ENCODE measurements at places on chromosomes 12 and 14. TPM values are rescaled to one million over a fixed set of nuclear protein-coding genes. Genes with fewer than 3 reads are reported as not detected.

DNA sequence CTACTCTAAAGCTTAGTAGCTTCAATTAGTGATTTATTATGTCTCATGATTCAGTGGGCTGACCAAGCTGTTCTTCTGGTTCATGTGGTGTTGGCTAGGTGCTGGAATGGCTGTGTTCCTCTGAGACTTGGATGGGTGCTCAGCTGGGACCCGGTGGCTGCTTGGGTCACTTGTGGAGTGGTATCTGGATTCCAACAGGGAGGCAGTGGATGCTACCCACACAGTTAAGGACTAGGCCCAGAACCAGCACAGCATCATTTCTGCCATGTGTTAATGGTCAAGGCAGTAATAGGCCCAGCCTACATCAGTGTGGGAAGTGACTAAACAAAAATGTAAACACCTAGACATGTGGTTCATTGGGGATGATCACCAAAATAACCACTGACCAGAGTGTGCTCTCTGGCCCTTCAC is 72.2 kb downstream of the FGD4 start:
- DNase-seq, result no peak

DNA sequence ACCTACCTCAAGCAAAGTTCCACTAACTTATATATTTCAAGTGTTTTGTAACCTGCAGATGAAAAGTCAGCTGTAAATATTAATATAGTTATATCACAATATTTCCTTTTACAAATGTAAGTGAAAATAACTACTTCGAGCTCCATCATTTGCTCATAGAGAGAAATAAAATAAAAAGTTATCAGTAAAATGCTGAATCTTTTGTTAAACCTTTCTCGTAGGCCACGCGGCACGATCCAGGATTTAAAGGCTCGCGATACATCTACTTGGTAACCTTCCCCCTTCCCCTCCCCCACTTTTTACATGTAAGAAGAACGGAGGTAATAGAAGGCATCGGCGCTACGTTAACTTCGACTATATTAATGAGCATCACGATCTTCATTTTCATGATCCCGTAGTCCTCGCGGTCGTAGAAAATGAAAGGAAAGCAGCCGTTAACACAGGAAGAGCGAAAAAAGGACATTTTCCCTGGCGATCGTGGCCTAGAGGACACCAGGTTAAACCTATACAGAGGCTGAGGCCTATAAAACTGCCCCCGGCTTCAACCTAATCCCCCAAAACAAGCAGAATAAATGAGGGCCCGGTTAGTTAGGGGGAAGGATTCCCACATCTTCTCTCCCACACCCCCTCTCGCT is 508 bp downstream of the HNRNPC start:
- DNase-seq, result peak; percentile 68

GRCh38 chr14:55749201-55749812 is 169.3 kb downstream of the KTN1 start:
- no peak for DNase-seq

DNA sequence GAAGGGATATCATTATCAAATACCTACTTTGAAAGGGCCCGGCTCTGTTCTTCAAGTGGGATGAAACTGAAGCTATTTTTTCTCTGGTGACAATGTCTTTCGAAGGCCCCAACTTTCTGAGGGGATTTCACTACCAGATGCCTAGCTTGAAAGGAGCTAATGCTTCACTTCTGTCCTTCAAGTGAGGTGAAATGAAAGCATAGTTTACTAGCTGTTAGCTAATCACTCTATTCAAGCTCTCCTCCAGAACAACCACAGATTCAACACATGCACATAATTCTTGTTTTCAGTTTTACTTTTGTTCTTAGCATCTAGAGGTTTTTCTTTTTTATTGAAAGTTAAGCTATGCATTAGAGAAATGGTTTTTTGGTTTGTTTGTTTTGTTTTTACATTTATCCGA is 571.4 kb downstream of the NOVA1 start:
- no peak for DNase-seq

- DNase-seq, result no peak
These were observed 642.0 kb downstream of the GALC start for GRCh38 chr14:87351007-87351406.

DNA sequence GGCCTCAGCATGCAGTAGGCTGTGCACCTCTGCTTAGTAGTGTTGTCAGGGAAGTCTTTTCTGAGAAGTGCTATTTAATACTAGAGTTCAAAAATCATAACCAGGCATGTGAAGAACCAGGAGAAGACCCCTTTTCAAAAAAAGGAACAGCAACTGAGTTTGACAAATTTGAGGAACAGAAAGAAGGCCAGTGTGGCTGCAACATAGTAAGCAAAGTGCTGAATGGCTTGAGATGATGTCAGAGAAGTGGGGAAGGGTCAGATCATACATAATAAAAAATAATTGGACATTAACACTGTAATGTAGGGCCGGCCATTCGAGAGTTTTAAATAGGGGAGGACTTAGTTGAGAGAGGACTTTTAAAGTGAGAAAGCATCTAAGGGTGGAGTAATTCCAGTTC is 11.1 kb upstream of the CNTN1 start:
- no peak for DNase-seq

GRCh38 chr14:35341454-35341750 is 49.2 kb downstream of the PSMA6 start:
- DNase-seq, result no peak

GRCh38 chr12:106886932-106887331 is 68.8 kb upstream of the TMEM263 start:
- no peak for DNase-seq

DNA sequence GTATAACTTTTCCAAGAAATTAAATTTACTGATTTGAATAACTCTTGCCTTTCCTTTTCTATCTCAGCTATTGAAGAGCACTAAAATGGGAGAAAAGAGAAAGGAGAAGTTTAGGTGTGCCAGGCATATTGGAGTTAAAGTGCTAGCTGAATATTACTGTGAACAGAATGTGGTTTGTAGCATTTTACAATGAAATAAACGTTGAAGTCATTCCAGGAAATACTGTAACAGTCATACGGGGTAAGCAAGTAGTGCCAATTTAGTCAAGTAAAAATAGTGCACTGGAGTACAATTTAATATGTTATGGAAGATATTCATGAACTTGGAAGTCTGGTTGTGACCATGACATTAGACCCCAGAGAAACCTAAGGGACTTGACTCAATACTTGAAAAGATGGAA is 62.1 kb downstream of the E2F7 start:
- no peak for DNase-seq

GRCh38 chr12:87096082-87096585 is 839.9 kb upstream of the MGAT4C start:
- DNase-seq, result no peak

DNA sequence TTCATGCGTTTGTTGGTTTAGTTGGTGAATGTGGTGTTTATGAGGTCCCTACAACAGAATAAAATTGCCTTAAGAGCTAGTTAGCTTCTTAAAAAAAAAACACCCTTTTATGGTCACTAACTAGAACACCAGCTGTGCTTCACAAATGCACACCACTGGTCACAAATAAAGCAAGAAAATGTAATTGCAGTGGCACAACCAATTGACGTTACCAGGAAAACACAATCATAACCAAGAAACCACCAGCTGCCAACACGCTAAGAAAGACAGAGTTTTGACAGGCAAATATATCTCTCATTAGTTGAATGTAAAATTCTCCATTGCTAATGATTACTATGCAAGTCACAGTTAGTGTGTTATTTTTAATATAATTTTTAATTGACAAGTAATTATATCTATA is 389.9 kb downstream of the ADAMTS20 start:
- DNase-seq, result no peak

- no peak for DNase-seq
These were observed 1.3 kb downstream of the MDGA2 start for GRCh38 chr14:47674148-47674542.

DNA sequence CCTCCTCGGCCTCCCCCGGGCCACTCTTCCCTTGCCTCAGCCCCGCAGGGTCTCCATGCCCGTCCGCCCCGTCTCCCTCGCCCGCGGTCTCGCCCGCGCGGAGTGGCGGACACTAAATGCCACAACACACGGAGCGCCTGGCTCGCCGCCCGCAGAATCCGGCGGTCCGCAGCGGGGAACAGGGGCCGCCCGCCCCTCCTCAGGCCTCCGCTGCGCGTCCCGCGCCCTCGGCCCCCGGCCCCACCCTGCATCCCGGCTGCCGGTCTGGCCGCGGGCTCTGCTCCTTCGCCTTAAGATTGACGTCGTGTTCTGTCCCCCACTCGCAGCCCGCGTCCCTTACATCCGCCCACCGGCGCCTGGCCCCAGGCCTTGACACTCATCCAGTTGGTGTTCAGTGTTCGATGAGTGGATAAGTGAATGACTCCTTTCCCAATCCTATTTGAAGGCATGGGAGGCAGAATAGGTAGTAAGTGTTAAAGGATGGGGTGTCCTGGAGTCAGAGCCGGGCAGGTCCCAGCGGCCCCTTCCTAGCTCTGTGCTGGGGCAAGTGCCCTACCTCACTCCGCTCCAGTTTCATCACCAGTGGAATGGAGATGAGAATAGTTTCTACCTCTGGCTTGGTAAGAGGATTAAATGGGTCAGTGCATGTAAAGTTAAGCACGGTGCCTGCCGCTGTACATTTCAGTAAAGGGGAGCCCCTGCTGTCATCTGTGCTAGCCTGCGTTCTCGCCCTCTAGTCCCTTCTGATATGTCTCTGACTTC is 622 bp downstream of the TECPR2 start:
- peak; percentile 90 for DNase-seq

- no peak for DNase-seq
These were observed 38.2 kb upstream of the SNX6 start for GRCh38 chr14:34668111-34668510.

- DNase-seq, result no peak
These were observed 85.9 kb downstream of the TTC8 start for GRCh38 chr14:88910386-88910785.

Gene AMHR2
- not detected for polyA plus RNA-seq

Gene KRT83
- polyA plus RNA-seq, result not detected

Gene REP15
- polyA plus RNA-seq, result 0.87 TPM

Gene LRTM2
- not detected for polyA plus RNA-seq

Gene CSAD
- polyA plus RNA-seq, result 118 TPM

Gene SRGAP1
- polyA plus RNA-seq, result 1.9 TPM

Gene KRT8
- polyA plus RNA-seq, result 39.4 TPM

Gene GYS2
- not detected for polyA plus RNA-seq

Gene CLMN
- 3.9 TPM for polyA plus RNA-seq

Gene SLC38A4
- polyA plus RNA-seq, result 0.03 TPM

Gene SCYL2
- polyA plus RNA-seq, result 22.0 TPM

Gene SERPINA4
- polyA plus RNA-seq, result not detected

Gene C12orf50
- polyA plus RNA-seq, result not detected

Measured in aorta (tissue), 5 donors.